Smooth muscle cell of the brain vasculature (primary cell): ENCODE measurements at places on chromosomes 3 and 15.

GRCh38 chr15:60941448-60941847, 287.7 kb downstream of the RORA start:
- DNase-seq = no peak

DNA sequence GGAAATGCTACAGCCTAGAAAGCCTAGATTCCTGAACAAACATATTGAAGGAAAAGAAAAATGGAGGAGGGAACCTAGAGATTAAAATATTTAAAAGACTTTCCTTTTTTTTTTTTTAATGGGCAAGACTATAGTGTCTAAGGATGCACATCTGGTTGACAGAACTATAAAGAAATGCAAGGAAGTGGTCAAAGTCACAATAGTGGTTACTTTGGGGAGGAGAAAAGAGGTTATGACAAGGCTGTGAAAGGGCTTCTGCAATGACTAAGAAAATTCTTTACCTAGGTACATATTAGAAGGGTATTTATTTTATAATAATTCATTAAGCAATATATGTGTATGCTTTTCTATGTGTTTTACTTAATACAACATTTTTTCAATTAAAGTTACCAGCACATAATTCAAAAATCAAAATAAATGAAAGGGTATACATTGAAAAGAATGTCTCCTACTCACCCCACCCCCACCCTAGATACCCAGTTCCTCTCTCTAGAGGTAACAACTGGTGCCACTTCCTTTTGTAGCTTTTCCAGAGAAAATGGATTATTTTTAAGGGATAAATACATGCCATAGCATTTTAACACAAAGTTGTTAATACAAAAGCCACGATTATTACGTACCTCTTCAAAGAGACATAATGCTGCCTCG, 70.1 kb downstream of the HERC1 start:
- no peak for DNase-seq

DNA sequence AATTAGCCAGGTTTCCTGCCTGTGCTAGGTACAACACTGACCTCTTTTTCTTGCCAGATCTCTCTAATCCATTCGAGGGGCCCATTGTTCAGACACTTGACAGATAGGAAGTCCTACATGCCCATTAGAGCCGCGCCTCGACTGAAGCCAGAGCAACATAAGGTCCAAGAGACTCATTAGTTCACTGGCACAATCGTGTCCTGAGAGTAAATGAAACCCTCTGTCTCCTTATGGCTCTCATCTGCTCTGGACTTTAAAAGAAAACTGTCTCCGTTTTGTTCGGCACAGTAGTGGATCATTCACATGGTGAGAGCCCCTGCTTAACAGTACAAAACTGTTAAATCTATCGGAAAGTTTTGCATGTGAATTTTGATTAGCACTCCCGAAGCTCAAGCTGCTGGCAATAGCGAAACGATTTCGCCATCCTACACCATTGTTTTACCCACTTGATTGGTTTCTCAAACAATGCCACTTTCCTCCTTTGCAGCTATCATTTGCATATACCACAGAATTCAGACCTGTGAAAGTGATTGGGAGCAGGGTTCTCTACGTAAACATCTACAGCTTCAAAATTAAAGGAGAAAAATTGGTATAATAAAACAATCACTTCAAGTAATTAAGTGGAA, 19.0 kb upstream of the C15orf61 start:
- DNase-seq = no peak

- no peak for DNase-seq
Measured at GRCh38 chr3:84194029-84194428, 764.8 kb upstream of the CADM2 start.

DNA sequence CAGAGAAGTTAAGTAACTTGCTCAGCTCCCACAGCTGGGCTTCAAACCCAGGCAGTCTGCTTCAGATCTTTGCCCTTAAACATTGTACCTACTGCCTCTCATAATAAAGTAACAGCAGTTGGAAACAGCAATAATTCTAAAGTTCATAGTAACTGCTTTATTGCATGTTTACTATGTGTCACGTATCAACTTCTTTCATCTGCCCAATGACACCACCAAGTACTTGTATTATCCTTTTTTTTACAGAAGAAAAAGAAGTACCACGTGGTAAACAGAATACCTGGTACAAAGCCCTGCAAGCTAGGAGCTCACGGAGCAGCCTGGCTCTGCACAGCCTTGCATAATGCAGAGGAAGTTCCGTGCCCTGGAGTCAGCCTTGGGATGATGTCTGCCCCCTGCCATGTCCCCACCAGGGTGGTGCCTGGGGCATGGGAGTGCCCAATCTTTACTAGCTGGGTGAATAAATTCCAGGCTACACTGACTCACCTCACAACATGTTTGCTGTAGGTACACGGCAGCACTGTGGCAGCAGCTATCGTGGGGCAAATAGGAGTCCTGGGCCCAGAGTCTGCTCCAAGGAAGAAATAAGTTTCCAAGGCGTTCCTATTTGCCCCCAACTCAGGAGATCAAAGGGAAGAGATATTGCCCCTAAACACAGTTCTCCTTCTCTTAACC, 77.2 kb downstream of the LDHAL6B start:
- no peak for DNase-seq
